Ovary (tissue), 10 donors: ENCODE measurements at places on chromosomes 2 and 18.

GRCh38 chr18:45009756-45010155 lies 329.1 kb downstream of the SETBP1 start:
- DNase-seq = no peak

- DNase-seq = no peak
Observed at GRCh38 chr2:216888081-216888480, 28.2 kb upstream of the TNP1 start.

- DNase-seq = no peak
Observed at GRCh38 chr2:227876300-227876801, 4.9 kb downstream of the DAW1 start.

DNA sequence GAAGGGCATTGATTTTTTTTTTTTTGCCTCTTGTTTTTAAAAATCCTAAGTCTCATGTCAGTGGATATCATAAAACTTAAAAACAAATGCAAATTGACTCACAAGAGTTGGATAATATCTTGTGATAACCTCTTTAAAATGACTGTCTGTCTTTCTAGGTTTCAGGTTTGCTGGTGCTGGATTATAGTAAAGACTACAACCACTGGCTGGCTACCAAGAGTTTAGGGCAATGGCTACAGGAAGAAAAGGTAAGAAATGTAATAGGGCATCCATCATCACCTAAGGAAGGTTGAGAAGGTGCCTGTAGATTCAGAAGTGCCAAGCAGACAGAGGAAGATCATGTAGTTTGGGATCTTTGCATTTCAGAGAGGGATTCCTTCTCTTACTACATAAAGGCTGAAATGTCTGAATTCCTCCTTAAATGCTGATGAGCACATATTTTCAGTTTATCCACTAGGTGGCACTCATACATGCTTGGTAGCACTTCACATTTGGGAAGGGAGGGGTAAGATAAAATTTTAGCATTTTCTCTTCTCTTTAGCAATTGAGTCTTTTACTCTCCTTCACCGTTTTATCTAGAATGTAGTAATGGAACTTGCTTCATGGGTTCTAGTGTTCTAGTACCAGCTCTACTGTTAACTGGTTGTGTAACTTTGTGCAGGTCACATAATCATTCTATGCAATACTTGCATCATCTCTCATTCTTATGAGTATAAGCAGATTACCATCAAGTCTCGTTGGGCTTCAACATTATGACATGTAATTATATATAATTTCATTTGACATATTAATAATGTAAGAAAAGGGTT lies 21.1 kb downstream of the CPS1 start:
- DNase-seq = no peak

DNA sequence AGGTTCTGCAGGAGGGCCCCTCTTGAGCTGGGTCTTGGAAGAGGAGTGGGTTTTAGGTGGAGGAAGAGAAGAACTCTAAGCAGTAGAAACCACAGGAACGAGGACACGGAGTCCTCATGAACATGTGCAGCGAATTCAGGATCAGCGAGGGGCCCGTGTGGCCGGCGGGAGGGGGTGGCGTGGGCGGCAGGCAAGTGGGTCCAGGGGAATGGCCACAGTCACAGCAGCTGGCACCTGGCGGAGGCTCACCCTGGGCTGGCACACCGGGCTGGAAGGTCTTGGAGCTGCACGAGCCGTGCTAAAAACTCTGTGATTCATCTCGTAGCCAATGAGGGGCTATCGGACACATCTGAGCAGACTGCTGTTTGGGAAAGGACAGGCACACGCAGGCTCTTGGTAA lies 18.0 kb upstream of the CIDEA start:
- no peak for DNase-seq

GRCh38 chr2:5175231-5175630 lies 517.0 kb upstream of the SOX11 start:
- no peak for DNase-seq

DNA sequence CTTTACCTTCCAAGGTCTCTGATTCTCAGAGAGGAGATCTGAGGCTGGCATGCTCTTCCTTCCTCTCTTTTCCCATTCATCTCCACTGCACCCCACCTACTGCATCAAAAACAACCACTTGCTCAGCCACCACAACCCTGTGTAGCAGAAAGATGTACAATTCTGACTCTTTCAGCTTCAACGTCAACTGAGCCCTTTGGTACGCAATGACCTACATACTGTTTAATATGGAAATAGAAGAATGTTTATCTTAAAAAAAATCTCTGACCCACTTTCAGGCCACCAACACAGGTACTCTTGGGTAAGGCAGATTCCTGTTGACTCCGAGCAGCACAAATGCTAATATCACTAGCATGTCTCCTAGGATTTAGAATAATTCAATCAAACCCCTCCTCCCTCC lies 76.2 kb upstream of the AFF3 start:
- no peak for DNase-seq

DNA sequence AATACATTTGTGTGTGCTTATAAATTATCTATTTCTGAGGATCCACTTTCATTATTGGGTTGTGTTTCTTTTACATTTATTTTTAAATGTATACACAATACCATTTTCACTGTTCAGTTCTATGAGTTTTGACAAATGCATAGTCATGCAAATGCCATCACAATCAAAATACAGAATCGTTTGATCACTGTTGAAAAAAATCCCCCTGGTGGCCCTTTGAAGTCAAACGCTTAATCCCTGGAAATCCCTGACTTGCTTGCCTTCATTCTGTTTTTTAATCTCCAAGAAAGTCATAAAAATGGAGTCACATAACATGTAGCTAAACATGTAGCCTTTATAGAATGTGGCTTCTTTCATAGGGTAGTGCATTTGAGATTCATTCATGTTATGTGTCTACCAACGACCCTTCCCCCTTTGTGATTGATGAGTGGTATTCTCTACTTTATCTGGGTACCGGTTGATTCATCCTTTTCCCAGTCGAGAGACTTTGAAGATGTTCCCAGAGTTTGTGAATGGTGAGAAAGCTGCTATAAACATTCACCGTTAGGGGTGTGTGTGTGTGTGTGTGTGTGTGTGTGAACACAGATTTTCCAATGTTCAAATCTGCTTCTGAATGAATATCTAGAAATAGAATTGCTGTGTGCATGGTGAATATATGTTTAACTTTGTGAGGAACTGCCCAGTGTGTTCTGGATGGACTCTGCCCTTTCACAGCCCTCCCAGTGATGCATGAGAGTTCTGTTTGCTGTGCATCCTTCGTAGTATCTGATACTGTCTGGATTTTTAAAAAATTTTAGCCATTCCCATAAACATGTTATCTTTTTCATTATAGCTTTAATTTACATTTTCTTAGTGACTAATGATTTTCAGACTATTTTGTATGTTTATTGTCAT lies 173.6 kb downstream of the GALR1 start:
- no peak for DNase-seq

DNA sequence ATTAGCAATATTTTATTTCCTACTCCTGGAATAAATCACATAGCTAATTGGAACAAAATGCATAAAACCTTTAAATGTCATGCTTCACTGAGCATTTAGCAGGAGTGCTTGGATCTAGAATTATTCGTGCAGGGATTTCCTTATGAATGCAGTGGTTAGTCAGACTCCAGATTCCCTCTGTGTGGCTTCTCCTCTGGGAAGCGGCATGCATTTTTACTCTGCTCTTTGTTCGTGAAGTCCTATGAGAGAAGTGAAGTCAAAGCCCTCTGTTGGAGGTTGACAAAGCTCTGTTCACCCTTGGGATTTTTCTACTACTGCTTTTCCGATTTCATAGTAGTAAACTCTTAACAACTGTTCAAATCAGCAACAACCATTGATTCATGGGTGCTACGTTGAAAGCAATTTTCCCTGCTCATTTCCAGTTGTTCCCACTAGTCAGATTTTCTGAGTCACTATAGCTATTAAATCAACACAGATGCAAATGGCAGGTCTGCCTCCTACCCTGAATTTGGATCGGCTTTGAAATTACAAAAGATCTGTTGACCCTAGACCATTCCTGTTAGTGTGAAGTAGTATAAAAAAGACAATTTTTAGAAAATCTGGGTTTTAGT lies 461.7 kb downstream of the STK39 start:
- no peak for DNase-seq

DNA sequence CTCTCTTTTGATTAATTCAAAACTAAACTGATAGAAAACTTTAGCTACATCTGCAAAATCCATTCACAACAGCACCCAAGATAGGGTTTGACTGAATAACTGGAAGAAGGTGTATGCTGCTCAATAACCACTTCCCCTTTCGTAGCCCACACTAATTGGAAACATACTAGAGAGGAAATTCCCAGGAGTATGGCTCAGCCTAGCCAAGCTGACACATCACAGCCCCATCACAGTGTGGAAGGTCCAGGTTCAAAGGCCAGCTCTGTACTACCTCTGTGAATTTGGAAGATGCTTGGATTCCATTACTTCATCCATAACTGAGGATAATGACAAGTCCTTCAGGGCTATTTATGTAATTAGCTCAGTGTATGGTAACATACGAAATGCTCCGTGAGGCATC lies 185.4 kb downstream of the FBXO15 start:
- DNase-seq = no peak

DNA sequence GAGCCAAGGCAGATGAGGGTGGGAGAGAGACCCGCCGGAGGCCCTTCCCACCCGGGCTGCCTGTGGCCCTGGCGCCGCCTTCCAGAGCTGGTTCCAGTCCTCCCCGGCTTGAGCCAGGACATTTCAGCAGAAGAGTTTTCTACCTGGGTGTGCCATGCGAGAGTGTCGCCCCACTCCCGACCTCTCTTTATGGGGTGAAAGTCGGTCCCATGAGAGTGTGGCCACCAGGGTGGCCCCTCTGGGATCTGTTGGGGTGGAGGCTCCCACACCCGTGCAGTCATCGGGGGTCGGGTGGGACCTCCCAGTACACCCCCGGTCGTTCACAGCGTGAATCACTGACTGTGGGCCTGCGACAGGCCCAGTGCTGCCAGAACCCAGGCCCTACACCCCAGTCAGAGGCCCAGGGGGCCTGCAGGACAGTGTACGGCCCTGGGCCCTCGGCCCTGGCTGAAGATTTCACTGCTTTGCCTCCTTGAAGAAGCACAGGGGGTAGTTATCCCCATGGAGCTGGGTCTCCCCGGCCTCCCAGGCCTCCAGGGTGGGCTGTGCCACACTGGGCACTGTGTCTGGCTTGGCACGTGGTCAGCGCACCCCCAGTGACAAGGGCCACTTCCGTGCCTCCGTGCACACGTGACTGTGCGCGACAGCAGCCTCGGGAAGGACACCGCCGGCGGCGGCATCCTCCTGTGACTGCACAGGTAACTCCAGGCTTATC lies 5.9 kb downstream of the NFATC1 start:
- peak; percentile 53 for DNase-seq

DNA sequence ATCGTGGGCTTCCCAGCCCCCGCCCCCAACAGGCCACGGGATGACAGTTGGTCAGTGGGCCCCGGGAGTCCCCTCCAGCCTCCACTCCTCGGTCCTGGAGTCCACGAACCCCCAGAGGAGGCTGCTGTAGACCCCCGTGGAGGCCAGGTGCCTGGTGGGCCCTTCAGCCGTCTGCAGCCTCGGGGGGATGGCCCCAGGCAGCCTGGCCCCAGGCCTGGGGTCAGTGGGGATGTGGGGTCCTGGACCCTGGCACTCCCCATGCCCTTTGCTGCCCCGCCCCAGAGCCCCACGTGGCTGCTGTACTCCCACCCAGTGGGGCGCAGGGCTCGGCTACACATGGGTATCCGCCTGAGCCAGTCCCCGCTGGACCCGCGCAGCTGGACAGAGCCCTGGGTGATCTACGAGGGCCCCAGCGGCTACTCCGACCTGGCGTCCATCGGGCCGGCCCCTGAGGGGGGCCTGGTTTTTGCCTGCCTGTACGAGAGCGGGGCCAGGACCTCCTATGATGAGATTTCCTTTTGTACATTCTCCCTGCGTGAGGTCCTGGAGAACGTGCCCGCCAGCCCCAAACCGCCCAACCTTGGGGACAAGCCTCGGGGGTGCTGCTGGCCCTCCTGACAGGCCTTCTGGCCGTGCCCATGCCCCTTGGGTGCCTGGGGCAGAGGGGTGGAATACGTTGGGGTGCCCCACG lies 7.6 kb downstream of the NEU4 start:
- DNase-seq = no peak

DNA sequence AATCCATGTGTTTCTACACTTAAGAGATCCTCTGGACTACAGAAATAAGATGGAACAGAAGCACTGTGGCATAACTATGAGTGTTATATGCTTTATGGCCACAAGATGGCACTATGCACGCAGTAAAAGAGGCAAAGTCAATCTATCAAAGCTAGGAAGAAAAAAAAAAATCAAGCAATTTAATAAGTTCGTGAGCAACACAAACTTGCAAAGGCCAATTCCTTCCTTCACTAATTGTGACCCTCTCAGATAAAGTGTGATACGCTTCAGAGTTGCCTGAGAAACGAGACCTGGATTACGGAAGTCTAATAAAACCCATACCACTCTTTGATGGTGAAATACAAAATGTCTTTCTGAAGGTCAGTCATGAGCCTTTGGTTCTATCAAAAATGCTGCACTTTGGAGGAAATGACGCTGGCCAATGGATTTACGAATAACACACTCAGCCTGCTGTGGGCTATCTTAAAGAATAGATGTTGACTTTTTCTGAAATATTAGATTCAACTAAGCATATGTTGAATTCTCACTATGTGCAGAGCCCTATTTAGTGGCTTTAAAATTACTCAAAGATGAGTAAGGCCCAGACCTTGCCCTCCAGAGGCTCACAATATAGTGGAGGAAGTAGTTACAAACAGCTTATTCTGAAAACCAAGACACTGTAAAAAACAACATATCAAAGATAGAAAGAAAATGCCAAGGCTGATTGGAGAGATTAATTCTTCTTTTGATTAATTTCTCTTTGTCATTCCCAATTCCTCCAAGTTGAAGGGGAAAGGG lies 35.5 kb upstream of the TTR start:
- DNase-seq = no peak

DNA sequence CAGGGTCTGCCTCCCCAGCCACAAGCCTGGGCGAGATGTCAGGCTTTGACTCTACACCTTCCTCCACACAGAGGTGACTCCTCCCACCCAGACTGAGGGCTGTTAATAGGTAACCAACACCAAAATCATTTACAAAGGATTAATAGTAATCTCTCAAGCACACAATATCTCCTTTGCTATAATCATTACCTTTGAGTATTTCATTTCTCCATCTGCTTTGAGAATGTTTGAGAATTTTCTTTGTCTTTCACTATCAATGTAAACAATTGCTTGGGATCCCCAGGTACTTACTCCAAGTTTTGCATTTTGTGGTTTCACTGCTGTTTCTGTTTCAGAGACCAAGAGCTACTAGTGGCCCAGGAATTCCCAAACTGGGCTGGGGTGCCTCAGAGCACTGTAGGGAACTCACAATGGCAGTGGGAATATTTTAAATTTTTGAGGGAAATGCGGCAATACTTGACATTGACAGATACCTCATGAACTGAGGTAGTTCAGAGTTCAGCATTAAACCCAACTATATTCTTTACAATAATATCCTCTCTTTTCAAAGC lies 166.4 kb upstream of the MGAT5 start:
- DNase-seq = no peak

GRCh38 chr2:231648579-231649174 lies 56.0 kb downstream of the TEX44 start:
- DNase-seq = peak; percentile 56

GRCh38 chr2:190864375-190864774 lies 16.2 kb upstream of the GLS start:
- DNase-seq = no peak

DNA sequence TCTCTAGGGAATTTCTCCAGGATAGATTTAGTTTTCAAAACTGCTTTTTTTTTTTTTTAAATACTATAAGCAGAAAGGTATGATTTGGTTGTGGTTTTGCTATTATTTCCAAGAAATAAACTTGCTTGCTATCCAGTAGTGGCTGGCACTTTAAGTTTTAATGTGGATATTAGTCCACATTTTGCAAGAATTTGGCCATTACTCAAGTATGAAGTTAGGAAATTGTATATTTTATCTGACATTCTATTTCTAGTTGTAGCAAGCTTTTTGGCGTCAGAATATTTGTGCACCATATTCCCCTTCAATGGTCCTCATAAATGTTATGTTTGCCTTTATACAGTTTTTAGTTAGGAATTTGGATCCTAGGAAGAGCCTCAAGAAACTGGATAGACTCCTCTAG lies 226.3 kb downstream of the ZNF521 start:
- DNase-seq = no peak
